COR-L47 (cell line): ENCODE measurements at places on chromosomes 11 and 22.
A peak's percentile ranks its signal among the peaks of the same experiment; 100 is the strongest.

DNA sequence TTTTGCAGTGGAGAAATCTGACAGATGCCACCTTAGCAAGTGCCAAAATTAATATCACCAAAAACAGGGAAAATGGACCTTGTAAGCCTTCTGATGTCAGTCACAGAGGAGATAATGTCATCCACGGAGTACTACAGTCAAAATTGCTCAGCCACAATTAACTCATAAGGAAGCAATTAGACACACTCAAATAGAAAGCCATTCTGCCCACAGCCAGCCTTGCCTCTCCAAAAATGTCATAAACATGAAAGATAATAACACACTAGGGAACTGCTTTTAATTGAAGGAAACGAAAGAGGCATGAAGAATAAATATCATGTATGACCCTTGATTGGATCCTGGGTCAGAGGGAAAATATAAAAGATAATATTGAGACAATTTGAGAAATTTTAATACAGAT is 505.6 kb upstream of the API5 start:
- DNase-seq: no peak

DNA sequence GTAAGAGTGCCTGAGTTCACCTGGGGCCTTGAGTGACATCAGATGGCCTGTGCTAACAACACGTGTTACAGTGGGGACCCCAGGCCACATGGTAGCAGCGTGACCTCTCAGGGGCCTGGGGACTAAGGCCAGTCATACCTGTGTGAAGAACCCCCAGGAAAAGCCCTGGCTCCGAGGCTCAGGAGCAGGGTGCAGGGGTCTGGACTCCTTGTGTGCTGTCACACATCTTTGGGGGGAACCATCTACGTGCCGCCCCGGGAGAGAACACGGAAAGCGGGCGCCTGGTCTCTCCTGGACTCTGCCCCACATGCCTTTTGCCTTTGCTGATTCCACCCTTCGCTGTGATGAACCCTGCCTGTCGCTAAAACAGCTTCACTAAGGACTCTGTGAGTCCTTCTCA is 48.7 kb downstream of the SHANK2 start:
- no peak for DNase-seq

GRCh38 chr11:44005063-44005701 is 42.6 kb upstream of the ACCSL start:
- peak; percentile 87 for DNase-seq

DNA sequence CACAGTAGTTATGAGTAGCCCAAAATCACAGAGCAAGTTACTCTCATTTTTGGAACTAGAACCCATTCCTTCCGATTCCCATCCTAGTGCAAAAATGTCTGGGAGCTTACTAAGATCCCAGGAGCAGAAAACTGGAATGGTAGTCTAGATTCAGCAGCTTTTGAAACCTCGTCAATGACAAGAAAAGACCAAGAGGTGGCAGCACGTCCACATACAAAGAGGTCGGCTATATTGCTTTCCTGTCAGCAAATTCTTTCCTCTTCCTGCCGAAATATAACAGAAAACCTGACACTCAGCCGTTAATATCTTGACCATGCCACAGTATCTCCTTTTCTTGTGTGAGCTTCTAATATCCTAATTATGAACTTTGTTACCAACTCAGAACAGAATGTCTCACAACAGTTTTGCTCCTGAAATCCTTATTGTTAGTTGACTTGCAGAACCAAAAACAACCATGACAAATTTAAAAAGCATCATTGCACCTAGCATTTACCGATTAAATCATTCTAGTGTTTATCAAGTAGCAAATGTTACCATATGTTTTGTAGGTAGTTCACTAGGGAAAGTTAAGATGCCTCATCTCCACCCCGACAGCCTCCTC is 92.8 kb upstream of the OR9G4 start:
- DNase-seq: peak; percentile 22

- DNase-seq: no peak
These were observed 54.5 kb upstream of the HSPA8 start for GRCh38 chr11:123116486-123116885.

DNA sequence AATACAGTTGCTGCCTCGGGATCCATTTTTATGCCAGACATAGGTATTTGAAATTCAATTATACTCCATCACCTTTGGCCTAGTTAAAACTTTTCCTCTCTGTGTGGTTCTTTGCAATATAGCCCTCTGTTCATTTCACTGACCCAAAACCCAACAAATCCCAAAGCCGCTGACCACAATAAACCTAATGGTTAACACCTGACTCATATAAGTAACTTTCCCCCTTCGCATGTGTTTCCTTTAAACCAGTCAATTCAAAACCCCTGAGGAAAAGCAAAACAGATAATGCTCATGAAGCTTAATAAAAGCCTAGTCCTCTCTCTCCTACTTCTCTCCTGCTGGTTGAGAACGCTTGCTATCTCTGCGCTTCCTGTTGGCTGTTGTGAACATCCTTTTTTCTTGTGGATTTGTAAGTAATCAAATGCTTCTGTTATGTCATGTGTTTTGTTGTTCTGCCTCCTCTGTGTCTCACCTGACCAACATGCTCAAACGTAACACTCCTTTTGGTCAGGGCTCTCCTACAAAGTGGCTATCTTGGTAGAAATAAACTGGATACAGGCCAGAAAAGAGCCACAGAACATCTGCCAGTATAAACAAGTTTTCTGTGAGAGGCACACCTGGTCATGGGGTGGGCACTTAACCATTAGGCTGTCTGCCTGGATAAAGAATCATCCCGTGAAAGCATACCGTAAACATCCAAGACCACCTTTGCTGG is 652.6 kb downstream of the METTL15 start:
- DNase-seq: peak; percentile 84

- no peak for DNase-seq
These were observed 31.8 kb downstream of the SLCO2B1 start for GRCh38 chr11:75182664-75183063.

- no peak for DNase-seq
These were observed 26.4 kb downstream of the PDE3B start for GRCh38 chr11:14669958-14670357.

DNA sequence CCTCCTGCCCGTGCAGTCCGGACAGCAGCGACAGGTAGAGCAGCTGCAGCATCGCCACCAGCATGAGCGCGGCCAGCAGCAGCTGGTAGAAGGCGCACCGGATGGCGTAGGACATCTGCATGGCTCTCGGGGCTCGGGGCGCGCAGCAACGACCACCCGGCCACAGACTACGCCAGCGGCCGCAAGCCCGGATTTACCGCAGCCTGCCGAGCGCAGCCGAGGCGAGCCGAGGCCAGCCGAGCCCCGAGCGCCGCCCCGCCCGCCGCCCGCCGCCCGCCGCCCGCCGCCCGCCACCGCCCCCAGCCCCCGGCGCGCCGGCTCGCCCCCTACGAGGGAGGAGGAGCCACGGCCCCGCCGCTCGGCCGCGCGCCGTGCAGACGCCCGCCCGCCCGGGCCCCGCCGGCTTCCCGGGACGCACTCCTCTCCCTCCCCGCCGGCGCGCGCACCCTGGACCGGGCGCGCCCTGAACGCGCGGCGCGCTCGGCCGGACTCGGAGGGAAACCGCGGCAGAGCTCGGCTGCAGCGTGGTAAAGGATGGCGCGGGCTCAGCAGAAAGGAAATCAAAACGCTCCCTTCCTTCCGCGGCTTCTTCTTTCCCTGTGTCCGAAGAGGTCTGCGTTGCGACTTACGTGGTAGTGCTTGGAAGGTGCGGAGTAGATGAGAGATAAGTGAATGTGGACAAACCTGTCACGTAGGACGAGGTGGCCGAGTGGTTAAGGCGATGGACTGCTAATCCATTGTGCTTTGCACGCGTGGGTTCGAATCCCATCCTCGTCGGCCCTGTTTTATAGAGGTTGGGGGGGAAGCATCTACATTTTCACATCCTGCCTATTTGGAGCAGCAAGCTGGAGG is at the start of gene B4GAT1:
B4GAT1 (minus strand) TSS at position 205 of the 852 bp plus-strand sequence; CDS start at position 121, 84 bp downstream.
- DNase-seq: peak; percentile 81

DNA sequence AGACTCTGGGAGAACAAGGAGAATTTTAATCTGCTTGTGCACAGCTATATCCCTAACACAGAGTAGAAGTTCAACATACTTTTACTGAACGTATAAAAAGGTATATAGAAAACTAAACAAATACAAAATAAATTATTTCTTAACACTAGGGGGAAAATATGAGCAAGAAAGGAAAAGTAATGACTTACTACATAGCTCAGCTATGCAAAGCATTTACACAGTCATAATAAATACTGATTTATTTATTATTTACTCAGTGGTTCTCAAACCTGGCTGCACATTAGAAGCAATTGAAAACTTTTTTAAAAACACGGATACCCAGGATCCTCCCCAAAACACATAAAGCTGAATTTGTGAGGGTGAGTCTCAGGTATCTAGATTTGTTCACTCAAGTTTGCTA is 182.5 kb downstream of the TTC28 start:
- no peak for DNase-seq

GRCh38 chr11:808427-809286 is 1.1 kb upstream of the RPLP2 start:
- no peak for DNase-seq

- DNase-seq: no peak
These were observed 279.3 kb upstream of the SYN3 start for GRCh38 chr22:33337524-33337923.

- DNase-seq: no peak
These were observed 75.7 kb downstream of the KIAA1671 start for GRCh38 chr22:25027959-25028840.

GRCh38 chr11:45917286-45917622 is 423 bp downstream of the PEX16 start:
- DNase-seq: no peak
